ENCODE measurements at places on chromosomes 7 and 10.

GRCh38 chr10:7209458-7209857 is 201.4 kb downstream of the SFMBT2 start:
- no peak for DNase-seq

DNA sequence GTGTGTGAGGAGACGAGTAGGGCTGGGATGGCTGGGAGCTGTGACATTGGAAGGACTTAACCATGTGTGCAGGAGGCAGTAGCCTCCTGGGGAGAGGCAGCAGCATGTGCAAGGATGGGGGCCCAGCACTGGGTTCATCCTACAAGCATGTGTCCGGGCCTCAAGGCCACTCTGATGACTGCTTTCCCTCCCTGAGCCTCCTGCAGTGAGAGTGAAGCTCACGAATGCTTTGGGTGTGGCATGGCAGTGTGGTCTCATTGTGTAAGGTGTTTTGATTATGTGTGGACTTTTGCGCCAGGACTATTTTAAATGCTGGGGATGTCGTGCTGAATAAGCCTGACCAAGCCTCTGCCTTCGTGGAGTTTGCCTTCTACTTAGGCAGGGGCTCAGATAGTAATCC is 122.0 kb upstream of the INSYN2A start:
- DNase-seq, result no peak

DNA sequence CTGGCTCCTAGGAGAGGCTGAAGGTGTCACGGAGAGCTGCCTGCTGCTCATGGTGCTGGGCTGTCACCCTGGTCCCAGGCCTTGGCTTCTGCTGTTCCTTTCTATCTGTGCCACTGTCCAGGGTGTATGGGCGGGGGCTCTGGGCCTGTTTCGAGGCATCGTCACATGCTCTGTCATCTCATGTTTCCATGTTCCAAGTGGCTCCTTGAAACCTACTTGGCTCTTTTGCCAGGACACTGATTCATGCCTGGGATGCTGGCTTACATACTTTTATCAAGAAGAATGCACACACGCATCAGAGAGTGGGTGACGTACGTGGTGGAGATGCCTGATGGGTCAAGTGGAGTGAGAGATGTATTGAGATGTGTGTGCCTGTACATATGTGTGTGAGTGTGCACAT is 50.9 kb downstream of the ADCY1 start:
- DNase-seq, result no peak

GRCh38 chr10:103648251-103648635 is 154.7 kb downstream of the NEURL1 start:
- DNase-seq, result no peak

DNA sequence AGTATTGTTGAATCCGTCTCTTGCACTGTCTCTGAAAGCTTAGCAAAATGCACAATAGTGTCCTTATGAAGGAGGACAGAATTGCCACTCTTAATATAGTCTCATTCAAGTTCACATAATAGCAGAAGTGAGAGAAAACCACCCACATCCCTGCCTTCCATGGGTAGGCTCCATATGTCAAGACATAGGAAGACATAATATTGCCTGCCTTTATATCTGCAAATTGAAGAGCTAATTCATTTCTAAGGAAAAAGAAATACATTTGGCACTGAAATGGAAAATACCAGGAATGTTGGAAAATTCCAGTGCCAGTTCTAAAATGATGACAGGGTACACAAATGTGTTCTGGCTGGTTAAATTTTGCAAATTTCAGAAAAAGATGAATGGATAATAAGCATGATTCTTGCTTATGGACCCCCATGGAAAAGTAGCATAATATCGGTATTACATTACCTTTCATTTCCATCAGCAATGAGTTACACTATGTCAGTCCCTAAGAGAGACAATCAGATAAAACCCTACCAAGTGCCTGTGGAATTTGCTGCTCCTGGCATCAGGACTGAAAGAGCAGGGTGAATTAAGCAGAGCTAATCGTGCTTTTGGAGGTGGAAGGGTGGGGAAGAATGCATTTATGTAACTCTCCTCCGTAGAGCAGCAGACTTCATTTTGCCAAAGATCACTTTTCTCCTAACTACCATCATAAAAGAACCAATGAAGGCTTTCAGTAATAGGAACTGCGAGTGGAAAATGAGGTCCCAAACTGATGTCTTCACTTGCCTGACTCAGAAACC is 312.6 kb downstream of the FGFR2 start:
- DNase-seq, result no peak
